ENCODE measurements at places on chromosomes 7 and 10. TPM values are rescaled to one million over a fixed set of nuclear protein-coding genes. Genes with fewer than 3 reads are reported as not detected.

- DNase-seq = no peak
Measured at GRCh38 chr7:8044761-8045430, 76.3 kb downstream of the GLCCI1 start.

GRCh38 chr10:7571981-7572380 is 94.8 kb downstream of the ITIH5 start:
- DNase-seq = no peak

The GJD4 gene
- total RNA-seq = 0.24 TPM

The TMEM140 gene
- not detected for total RNA-seq

DNA sequence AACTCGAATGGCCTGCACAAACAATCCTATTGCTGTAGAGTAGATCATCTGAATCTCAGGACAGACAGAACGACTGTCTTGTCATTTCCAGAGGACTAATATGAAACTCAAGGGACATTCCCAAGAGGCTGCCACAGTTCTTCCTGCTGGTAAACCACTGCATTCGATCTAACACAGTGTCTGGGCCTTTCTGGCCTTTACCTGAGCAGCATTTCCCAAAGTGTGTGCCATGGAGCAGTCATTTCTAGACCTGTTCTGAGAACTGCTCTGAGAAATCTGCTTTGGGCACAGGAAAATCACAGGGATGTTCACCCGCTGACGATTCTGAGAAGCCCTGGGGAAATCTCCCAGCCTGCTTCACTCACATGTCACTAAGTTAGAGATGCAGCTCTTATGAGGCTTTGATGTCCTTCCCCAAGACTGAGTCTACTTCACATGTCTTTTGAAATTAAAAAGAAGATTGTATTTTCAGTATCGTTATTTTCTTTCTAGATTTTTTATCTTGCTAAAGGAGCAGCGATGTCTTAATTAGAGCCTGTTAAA is 18.4 kb downstream of the GPNMB start:
- DNase-seq = no peak

The CALML3 gene
- not detected for total RNA-seq

GRCh38 chr10:130360826-130361311 is 224.7 kb downstream of the GLRX3 start:
- DNase-seq = no peak

GRCh38 chr7:120394595-120394994 is 121.6 kb downstream of the KCND2 start:
- no peak for DNase-seq

DNA sequence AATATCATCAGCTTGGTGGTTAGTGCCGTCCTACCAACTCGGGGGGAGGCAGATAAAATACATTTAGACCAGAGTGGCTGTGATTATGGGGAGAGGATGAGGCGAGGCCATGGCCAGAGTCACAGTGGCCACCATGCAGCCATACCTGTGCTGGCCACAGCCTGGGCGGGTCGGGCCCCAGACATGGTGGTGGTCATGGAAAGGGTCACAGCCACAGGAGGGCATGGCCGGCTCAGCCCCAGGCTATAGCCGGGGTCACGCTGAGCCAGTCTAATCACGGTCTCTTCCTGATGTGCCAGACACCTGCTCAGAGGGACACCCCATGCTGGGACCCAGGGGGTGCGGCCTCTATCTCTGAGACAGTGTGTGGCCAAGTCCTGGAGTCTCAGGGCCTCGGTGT is 10.2 kb downstream of the ADGRA1 start:
- no peak for DNase-seq

The TCF7L2 gene
- 103 TPM for total RNA-seq

The OR6V1 gene
- not detected for total RNA-seq

The TACC2 gene
- total RNA-seq = 58.1 TPM

The GARS1 gene
- total RNA-seq = 141 TPM

All from progenitor cell of endocrine pancreas (in vitro differentiated cells).